Chondrocyte (in vitro differentiated cells): ENCODE measurements at places on chromosomes 3 and 15. TPM values are rescaled to one million over a fixed set of nuclear protein-coding genes. Genes with fewer than 3 reads are reported as not detected.

- DNase-seq, result no peak
Observed at GRCh38 chr3:72634128-72634527, 214.1 kb downstream of the SHQ1 start.

DNA sequence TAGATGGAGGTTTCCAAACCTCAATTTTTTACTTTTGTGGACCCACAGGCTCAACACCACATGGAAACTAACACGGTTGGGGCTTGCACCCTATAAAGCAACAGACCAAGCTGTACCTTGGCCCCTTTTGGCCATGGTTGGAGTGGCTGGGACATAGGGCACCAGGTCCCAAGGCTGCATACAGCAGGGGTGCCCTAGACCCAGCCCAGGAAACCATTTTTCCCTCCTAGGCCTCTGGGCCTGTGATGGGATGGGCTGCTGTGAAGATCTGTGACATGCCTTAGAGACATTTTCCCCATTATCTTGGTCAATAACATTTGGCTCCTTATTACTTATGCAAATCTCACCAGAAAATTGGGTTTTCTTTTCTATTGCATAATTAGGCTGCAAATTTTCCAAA, 337.0 kb upstream of the CADM2 start:
- no peak for DNase-seq

- no peak for DNase-seq
Observed at GRCh38 chr15:27832237-27832596, 266.9 kb downstream of the OCA2 start.

DNA sequence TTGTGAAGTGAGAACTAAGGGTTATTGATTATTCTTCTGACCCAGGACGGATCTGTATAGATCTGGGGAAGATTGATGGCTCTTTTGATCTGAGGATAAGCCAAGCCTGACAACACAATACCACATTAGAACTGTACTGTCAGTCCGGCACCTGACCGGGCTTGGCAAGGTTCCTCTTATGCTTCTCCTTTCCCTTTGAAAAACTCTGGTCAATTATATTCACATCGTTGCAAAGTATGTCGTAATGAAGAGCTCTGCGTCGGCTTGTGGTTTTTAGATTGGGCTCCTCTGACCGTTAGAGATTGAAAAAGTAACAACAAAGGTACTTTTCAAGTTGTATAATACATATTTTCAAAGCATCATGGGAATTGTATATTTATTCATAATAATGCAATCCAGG, 389.8 kb downstream of the NR2F2 start:
- DNase-seq, result no peak

DNA sequence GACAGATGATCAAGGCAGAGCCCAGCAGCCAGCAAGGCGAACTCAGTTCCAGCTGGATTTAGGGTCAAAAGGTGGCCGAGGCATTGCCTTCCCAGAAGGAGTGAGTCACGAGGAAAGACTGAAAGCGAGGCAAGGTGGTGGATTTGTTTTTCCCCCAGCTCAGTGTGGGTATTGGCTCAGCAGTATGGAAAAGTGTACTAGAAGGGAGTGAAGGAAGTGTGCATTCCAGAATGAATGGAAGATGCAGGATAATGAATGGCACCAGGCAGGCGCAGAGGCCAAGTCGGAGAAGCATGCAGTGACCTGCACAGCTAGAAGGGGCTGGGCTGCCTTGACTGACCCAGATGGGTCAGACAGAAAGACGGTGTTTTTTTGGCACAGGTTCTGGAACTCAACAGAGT, 46.3 kb downstream of the FOXP1 start:
- no peak for DNase-seq

DNA sequence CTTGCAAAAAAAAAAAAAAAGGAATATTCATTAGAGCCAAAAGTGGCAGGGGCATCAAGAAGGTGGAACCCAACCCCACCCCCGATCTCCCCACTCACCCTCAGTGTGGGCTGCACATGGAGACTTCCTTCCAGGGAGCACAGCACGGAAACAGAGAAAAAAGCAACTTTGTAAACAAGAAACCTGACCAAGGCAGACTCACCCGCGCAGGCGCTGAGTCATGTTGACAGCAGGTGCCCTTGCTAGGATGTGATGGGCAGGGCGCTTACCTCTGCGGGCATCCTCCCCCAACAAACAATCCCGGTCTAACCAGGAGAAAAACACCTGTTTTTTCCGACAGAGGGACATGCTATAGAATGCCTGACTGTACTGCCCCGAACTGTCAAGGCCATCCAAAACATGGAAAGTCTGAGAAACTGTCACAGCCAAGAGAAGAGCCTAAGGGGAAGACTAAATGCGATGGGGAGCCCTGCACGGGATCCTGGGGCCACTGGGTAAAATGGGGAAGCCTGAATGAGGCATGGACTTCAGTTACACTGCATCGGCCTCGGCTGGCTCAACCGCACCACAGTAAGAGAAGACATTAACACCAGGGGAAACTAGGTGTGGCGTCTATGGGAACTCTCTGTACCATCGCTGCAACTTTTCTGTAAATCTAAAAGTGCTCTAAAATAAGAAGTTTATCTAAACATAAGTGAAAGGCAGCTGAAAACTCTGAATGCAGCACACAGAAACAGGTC, 66.7 kb upstream of the GATA2 start:
- no peak for DNase-seq

DNA sequence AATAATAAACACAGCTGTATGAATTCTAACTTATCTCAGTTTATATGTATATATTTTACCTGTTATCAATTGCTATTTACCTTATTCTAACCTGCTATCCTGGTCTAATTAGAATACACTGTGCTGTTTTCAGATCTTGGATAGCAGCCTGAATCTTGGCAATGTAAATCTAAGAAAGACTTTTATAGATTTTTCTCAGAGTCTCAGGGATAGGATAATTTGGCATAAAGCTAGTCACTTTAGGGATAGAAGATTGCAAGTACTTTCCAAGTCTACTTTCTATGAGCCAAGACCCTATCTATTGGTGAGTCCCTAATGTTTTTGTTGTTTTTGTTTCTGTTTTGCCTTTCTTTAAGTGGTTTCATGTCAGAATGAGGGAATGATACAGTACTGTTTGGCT, 695.7 kb downstream of the NAALADL2 start:
- DNase-seq, result no peak

DNA sequence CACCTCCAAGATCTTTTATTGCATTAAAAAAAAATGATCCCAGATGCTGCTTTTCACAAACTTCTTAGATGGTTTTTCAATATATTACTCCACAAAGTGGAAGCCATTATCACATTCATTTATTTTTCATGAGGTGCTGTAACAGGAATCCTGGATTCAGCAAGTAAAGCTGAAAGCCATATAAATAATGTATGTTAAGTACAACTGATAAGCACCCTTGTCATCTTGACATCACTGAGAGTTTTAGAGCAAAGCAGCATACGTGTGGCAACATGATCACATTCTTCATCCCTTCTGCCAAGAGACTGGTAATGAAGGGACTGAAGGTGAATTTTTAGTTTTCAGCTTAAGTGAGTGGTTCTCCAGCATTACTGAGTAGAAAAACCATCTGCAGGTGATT, 44.9 kb upstream of the LRRFIP2 start:
- DNase-seq, result no peak

PRR20G gene
- not detected in 3 replicates for total RNA-seq

DNA sequence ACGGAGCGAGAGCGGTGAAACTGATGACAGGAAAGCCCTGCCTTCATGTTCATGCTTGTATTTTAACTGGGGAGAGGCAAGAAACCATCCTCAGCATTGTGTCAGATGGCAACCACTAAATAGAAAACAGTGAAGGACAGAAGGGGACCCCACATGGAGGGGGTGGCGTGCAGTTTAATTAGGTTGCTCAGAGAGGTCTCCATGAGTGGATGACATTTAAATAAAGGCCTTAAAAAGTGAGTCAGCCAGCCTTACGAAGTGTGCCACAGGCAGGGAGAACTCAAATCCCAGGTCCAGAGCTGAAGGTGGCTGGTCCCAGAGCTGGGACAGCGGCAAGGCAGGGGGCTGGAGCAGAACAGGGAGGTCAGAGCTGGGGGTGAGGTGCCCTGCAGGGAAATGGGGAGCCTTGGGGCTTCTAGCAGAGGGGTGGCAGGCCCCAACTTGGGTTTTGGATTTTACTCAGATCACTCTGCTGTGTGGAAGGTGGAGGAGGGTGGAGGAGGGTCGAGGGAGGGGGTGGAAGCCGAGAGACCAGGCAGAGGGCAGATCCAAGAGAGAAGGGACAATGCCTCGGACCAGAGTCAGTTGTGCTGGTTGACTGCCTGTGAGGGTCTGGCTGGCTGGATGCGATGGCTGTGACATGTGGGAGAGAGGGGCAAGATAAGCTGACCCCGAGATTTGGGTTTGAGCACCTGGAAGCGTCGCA, 73.7 kb downstream of the KLF13 start:
- no peak for DNase-seq
